Kidney (tissue), 22 donors: ENCODE measurements at places on chromosomes 12 and 14.
A peak's percentile ranks its signal among the peaks of the same experiment; 100 is the strongest.

GRCh38 chr14:96104469-96105057 lies 65.4 kb downstream of the C14orf132 start:
- DNase-seq = peak; percentile 89

GRCh38 chr12:61267474-61267873 lies 992.7 kb upstream of the USP15 start:
- no peak for DNase-seq

GRCh38 chr12:28830491-28830890 lies 318.6 kb upstream of the FAR2 start:
- DNase-seq = no peak

DNA sequence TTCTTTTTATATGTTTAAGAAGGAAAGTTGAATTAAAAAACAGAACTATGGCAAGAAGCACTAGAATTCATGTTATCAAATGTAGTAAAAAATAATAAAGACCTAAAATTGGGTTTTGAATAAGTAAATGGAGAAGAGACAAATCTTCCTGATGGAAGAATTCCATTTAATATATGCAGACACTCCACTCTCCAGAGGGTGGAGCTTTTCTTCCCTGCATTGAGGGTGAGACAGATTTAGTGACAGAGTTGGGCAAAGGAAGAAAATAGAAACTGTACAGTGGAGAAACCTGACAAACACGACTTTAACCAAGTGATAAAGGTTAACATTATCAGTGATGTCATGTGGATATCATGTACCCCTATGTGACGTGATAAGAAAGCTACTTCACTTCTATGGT lies 217.6 kb downstream of the PRKD1 start:
- DNase-seq = no peak

GRCh38 chr12:31518680-31519227 lies 72.2 kb downstream of the DENND5B start:
- peak; percentile 84 for DNase-seq

DNA sequence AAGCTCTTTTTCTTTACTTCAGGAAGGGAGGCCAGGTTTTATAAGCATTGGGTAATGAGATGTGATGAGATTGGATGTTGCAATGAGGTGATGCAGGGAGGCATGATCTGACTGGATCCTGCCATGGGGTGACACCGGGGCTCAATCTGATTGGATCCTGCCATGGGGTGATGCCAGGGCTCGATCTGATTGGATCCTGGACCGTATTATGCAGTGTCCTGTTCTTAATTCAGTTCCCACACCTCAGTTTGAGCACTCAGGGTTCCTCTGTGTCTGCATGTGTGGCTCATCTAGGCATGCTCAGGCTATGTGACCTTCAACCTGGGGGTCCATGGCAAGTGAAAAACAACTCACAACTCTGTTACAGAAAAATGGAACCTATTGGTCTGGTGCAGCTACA lies 166.4 kb downstream of the SLC15A4 start:
- DNase-seq = no peak

DNA sequence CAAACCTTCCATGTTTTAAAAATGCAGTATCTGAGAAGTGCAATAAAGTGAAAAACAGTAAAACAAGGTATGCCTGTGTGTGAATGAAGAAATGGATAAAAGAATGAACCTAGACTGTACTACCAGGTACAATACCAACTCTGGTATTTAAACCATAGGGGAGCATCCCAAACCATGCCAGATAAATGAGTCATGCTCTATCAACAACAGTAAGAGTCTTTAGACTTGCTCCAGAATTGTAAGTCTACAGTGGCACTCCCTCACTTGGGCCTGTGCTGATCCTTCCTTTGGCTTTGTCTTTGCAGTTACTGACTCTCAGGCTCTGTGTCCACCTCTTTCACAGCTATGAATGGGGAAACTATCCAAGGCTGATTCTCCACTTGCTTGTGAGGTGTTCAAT lies 38.1 kb downstream of the BBS10 start:
- DNase-seq = no peak

DNA sequence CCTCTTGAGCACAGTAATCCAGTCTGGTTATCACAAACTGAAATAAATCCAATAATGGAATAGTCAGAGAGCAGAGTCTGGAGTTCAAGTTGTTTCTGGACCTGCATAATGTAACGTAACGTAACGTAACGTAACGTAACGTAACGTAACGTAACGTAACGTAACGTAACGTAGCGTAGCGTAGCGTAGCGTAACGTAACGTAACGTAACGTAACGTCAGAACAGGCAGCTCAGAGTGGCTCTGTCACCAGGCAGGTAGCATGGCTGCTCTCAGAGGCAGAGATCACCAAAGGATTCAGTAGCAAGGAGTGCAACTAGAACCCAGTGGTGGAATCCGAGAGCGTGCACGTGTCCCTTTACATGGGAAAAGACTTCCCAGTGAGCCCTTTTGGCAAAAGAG lies 85.7 kb upstream of the USP44 start:
- DNase-seq = no peak

DNA sequence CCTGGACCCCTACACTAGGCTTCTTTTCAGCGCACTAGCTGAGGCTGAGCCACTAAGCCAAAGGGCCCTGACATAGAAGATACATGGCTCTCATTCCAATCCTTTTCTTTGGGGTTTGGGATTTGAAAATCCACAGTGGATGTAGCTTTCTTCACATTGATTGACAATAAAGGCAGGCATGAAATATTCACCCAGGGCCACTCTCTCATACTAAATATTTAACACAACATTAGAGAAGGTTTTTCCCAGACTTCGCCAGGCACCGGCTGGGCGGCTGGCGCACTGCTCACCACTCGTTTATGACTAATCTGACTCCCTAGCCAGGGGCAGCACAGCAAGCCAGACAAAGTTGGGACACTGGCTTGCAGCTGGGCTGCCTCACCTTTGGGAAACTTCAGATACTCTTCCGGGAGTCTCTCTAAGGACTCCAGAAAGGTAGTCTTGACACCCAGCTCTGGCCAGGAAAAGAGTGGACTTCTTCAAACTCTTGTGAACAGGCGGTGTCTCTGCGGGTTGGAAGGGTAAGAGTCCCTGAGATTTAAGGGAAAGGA lies 699 bp upstream of the HOXC11 start:
- no peak for DNase-seq

DNA sequence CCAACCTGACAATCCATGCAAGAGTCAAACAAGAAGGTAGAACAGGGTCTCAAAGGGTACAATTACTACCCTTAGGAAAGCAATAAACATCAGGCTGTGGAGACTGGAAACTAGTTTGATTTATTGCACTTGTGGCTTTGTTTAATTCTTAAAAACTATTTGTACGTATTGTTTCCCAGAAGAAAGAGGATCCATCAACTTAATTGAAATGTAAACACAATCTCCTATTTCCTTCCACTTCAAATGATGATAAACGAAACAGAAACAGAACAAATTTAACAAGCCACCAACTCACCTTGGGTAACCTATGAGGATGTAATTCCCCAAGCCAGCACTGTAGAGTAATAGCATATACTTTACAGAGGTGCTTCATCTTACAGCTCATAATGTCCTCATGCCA lies 8.0 kb downstream of the STXBP6 start:
- DNase-seq = no peak

DNA sequence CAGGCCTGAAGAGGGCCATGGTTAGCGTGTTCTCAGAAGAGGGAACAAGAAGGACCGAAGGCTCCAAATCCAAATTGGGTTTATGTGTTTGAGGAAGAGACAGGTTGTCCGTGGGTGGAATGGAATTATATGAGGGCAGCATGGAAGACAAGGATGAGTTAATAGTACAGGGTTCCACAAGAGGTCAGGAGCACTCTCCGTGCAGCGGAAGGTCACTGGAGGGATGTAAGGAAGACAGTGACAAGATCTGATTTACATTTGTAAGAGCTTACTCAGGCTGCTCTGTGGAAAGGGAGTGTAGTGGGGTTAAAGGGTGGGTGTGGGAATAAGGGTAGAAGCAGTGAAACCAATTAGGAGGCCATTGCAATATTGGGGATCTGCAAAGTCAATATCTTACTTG lies 97.0 kb downstream of the TPH2 start:
- no peak for DNase-seq

- peak; percentile 83 for DNase-seq
Measured at GRCh38 chr12:122880668-122881067, 15.3 kb downstream of the VPS37B start.

DNA sequence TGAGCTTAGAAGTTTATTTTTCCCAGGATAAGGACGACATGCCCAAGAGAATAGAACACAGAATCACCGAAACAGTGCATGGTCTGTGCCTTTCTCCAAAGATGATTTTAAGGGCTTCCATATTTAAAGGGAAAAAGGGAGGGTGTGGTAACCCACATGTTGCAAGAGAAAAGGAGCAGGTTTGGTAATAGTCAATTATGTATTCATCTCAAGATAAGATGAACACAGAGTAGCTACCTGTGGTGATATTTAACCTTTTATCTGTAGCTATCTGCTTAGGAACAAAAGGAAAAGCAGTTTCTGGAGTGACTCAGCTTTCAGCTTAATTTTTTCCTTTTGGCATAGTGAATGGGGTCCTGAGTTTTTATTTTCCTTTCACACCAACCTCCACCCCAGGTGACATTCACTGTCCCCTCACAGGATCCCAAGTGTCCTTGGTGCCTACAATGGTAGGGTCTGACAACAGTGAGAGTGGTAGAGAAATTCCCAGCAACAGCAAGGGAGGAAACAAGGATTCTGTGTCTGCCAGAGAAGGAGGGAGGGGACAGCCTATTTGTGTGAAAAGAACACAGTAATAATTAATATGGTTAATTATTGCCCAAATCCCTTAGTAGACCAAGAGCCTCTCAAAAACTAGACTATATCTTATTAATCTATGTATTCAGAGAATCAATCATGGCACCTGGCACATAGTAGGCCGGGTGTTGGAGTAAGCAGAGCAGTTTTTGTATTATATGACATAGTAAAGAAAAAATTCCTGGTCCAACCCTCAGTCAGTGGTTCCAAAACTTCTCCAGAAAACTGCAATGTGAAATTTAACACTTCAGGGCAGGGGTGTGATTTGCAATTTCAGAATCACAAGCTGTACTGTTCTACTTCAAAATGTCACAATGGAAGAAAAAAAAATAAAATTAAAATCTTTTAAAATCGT lies 154.5 kb downstream of the PHLDA1 start:
- DNase-seq = no peak

- DNase-seq = no peak
Measured at GRCh38 chr12:3230758-3231375, 153.7 kb downstream of the TSPAN9 start.
